Osteoblast (primary cell): ENCODE measurements at places on chromosomes 6 and 20. TPM values are rescaled to one million over a fixed set of nuclear protein-coding genes. Genes with fewer than 3 reads are reported as not detected.

The FOXC1 gene
- total RNA-seq = 39.4 and 41.0 TPM in 2 replicates

DNA sequence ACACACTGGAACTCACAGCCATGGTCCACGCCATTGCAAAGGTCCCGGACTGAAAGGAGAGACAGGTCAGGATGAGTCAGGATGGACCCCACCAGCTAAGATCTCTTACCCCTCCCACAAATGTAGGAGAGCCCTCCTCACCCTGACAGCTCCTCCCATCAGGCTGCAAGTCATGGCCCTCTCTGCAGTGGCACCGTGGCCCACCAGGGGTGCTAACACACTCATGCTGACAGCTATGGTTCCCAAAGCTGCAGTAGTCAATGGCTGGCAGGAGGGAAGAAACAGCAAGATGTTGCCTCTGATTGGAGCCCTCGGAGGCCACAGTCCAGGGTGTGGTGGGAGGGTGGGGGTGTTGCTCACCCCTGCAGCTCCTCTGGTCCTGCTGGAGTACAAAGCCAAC lies 5.7 kb upstream of the RBPJL start:
- DNase-seq = peak; percentile 91

- DNase-seq = peak; percentile 87
These were observed 21.8 kb downstream of the CASS4 start for GRCh38 chr20:56433880-56434255.

DNA sequence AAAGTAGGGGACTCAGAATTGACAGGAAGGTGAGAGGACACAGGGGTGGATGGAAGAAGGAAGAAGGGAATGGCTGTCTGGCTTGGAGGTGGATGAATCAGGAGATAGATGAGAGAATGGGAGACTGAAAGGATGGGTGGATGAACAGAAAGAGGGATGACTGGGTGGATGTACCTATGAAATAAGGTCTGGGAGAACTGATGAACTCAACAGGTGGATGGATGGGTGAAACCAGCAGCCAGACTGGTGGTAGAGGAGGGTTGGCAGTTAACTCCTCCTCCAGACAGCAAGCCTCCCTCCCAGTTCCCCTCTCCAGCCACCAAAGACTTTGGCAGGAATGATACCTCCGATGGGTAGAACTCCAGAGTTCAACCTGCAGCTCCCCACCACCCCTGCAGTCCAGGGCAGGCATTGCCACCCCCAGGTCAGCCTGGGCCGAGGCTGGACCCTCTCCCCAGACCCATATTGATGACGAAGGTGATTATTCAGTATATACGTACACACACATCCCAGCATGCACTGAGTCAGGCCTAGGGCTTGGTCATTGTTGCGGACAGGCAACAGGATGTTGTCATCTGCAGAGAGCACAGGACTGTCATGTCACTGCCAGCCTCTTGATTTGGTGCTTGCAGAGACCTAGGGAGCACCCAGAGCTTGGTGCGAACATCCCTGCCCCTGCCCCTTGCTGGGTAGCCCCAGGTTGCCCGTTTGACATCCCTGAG lies 2.0 kb downstream of the SUN5 start:
- peak; percentile 38 for DNase-seq

- peak; percentile 55 for DNase-seq
These were observed 78.2 kb downstream of the ASXL1 start for GRCh38 chr20:32436142-32436861.
